ENCODE measurements at places on chromosomes 7 and 10.

- no peak for DNase-seq
These were observed 9.8 kb downstream of the UPP1 start for GRCh38 chr7:48098846-48099245.

DNA sequence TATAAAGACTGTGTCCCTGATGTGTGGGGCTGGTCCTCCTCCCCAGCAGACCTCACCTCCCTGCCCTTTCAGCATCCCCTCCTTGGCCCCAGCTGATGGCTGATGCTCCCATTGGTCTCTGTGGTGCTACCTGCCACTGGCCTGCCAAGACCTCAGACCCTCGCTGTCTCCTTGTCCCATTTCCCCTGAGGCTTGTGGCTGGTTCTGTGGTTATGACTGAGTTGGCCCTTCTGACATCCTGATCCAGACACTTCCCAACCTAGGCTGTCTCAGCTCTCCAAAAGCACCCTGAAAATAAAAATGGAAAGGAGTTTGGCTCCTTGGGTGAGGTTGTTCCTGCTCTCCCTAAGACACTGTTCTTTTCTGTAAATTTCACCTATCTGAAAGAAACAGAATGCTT lies 214.2 kb downstream of the RPS24 start:
- no peak for DNase-seq

- no peak for DNase-seq
These were observed 25.8 kb upstream of the SH2B2 start for GRCh38 chr7:102260856-102261255.

DNA sequence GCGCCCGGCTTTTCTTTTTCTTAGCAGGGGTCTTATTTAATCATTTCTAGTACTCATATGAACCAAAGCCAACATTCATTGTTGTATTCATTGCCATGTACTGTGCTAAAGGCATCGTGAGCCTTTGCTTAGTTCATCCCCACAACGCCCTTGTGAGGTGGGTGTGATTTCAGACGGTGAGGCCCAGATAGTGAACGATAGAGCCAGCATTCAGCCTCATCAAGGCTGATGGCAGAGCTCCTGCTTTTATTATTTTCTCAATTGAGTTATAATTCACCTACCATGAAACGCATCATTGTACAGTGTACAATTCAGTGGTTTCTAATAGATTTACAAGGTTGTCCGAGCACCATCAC lies 50.1 kb downstream of the HK1 start:
- DNase-seq: no peak

All from GM12891 (cell line).